MM.1S (cell line): ENCODE measurements at places on chromosomes 5 and 9.
A peak's percentile ranks its signal among the peaks of the same experiment; 100 is the strongest.

- DNase-seq: no peak
Measured at GRCh38 chr9:130191749-130192120, 19.5 kb downstream of the NCS1 start.

DNA sequence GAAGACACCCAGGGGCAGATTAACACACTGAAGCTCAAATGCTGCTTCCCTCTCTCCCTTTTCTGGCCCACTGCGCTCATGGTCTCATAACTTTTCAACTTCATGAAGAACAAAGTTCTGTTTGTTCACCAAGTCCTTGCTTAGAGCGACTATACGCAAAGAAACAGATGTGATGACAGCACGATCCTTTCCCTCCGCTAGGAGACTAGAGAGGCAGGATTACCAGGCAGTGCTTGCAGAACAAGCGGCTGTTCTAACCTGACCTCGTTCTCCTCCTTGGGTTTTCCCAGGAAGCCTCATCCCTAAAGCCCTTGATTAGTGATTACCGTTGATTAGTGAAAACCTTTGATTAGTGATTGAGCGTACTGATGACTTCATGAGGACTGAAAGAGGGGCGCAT, 649.9 kb downstream of the IRX1 start:
- DNase-seq: no peak

DNA sequence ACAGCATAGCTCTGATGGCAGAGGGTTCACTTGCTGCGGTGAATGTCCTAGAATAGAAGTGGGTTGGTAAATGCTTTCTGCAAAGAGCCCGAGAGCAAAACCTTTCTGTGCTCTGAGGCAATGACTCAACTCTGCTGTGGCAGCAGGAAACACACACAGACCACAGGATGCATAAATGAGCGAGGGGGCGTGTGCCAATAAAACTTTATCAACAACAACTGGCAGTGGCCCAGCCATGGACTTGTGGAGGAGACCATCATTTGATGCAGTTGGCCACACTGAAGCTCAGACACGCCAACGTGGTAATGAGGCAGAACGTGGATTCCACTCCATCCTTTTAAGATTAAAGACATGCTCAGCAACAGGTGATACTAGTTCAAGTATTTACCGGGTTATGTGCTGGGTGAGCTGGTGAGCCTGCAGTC, 6.8 kb downstream of the MRPL36 start:
- DNase-seq: peak; percentile 98

GRCh38 chr5:124713595-124713994, 32.8 kb downstream of the ZNF608 start:
- no peak for DNase-seq

- DNase-seq: no peak
Measured at GRCh38 chr5:71955723-71956122, 151.6 kb upstream of the MAP1B start.

GRCh38 chr9:19799784-19800183, 10.9 kb upstream of the SLC24A2 start:
- DNase-seq: no peak

DNA sequence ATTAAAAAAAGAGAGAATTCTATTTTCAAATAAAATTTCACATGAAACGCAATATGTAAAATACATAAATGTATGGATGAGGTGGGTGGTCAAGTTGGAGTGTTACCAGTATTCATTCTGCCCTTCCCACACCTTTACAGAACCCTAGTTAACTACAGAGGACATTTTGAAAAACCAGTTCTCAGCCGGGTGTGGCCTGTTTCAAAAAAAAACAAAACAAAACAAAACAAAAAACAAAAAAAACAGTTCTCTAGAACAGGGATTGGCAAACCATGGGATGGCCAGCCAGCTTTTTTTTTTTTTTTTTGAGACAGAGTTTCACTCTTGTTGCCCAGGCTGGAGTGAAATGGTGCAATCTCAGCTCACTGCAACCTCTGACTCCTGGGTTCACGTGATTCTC, 28.4 kb upstream of the HK3 start:
- no peak for DNase-seq

DNA sequence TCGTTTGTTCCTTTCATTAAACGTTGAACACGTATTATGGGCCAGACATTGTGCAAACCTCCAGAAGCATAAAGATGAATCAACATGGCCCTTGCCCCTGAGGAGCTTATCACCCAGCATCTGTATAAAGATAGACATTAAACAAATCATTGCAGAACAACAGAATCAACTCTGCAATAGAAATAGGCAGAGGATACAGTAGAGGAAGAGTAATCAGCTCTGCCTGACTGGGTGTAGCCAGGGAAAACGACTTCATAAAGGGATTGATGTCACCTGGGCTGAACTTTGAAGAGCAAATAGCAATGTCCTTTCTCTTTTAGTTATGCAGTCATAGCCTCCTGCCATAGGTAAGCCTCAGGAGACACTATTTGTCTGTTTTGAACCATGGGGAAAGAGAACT, 13.4 kb downstream of the RGS7BP start:
- DNase-seq: no peak

DNA sequence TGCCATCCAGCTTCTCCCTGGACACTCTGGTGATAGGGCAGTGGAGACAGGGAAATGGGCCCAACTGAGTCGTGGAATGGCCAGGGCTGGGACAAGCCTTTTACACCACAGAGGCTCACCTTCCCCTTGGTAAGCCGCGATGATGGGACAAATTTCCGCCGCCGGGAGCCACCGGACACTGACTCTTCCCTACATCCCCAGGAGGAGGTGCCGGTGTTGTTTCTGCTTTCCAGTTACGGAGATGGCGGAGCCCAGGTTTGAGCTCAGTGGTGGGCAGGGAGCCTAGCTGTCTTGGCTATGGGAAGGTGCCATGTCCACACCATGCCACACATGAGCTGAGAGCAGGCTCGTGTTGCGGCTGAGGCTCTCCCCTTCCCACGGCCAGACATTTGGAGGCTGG, 19.9 kb upstream of the WNK2 start:
- no peak for DNase-seq

DNA sequence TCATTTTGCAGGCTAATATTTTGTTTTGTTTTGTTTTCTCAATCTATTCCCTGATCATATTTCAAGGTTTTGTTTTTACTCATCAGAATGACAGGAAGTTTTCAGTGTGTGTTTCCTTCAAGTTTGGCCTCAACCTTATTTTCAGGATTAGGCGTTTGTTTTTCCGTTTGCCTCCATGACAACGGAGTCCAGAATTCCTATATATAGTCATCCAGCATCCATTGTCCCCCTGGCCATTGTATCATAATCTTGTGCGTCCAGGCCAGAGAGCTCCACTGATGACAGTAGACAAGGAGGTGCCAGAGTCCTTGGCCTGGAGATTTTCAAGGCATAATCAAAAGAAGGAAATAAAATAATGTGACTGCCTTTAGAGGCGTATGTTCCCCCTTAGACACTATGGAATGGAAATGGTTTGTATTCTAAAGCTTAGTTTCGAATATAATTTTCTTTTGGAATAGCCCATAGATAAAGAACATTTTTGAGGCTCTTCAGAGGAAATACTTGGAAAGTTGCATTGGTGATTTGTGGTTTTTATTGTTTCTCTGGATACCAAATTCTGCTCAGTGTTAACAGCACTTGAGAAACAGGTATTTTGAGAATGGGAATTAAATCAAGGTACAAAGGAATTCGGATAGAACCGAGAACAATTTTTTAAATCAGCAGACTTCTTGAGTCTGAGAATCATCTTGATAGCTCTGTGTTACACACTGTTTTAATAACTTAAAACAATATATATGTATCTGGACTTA, 99.8 kb downstream of the ZNF462 start:
- DNase-seq: no peak
